ENCODE measurements at places on chromosomes 5 and 9. TPM values are rescaled to one million over a fixed set of nuclear protein-coding genes. Genes with fewer than 3 reads are reported as not detected.

GRCh38 chr5:42993516-42994245, 46.4 kb downstream of the ANXA2R start:
- DNase-seq: no peak

- peak; percentile 51 for DNase-seq
These were observed 4.5 kb upstream of the HMCN2 start for GRCh38 chr9:130260816-130261765.

Gene ZFAND5
- total RNA-seq: 163 TPM

Gene MCC
- total RNA-seq: 18.6 TPM

Gene SERINC5
- 41.5 TPM for total RNA-seq
